ENCODE measurements at places on chromosomes 3 and 15.

DNA sequence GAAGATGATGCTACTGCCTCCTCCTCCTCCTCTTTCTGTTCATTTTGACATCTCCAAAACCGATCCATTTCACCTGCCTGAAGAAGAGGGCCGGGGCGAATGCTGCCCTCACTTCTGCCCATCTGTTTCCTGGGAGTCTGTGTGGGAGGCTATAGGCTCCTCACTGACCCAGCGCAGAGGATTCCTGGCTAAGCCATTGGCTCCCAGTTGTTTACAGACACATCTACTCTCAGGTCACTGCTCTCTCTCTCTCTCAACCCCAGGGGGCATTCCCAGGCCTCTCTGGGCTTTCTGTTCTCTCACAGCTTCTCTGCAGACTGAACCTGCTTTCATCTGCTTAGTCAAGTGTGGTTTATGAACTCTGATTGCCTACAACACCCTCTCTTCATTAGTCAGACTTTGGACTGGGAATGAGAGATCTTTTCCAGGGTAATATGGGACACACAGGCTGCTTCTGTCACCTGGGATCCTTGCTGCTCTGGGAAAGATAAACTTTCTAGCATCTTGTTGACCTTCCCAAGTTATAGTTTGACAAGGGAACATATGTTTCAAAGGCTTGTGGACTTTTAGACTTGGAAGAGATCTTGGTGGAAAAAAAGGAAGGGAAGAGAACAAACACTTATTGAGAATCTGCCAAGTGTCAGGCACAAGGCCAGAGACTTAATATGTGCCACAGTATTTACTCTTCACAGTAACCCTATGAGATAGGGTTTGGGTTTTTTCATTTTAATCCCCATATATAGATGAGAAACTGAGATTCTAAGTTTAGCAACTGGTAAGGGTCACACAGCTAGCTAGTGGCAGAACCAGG lies 30.2 kb upstream of the USP3 start:
- peak; percentile 73 for DNase-seq

DNA sequence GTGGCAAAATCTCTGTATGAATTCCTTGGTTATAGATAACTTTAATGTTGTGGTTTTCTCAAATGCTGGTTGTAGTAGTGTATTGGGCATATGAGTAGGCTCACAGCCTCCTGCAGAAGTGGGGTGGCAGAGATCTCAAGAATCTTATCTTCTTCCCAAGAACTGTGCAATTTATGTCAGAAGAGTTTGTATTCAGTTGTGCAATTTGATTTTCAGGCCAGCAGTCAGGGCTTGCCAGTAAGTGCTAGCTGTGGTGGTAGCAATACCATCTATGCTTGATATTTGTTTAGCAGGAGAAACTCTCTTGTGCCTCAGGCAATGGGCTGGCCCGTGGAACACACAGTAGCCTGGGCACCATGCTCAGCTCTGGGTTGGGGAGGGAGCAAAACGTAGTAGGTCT lies 58.4 kb upstream of the GOLIM4 start:
- DNase-seq, result no peak

DNA sequence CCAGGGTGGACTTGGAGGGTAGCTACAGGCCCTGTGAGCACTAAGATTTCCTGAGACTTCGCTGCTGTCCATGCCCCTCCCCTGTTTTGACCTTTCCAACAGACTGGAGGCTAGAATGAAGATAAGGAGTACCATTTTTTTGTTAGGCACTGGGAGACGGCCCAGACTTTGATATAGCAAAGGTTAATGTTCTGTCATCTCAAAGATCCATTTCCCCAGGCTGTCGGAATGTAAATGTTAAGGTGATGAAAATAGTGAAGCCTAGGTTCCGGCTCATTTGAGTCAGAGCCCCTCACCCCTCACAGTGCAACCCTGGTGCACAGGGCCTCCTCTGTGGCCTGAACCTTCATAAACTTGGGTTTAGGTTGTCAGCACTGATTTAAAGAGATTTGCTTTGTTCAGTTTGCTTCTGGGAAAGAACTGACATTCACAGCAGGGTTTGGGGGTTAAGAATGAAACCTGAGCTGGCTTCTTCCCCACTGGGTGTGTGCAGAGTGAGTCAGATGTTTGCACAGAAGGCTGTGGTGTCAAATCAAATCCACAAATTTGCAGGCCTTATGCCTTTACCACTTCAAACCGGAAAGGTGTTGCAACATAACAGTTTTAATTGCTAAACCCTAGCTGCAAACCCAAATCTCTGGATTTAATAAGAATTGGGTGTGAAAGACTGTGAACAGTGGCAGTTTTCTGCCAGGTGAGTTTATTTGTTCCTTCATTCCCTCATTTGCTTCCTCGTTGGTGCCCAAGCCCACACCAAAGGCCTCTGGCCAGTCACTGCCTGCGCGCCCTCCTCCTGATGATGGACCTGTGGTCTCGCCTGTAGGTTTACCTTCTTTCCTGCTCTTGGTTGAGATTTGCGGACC lies 20.6 kb upstream of the KCTD6 start:
- peak; percentile 77 for DNase-seq

DNA sequence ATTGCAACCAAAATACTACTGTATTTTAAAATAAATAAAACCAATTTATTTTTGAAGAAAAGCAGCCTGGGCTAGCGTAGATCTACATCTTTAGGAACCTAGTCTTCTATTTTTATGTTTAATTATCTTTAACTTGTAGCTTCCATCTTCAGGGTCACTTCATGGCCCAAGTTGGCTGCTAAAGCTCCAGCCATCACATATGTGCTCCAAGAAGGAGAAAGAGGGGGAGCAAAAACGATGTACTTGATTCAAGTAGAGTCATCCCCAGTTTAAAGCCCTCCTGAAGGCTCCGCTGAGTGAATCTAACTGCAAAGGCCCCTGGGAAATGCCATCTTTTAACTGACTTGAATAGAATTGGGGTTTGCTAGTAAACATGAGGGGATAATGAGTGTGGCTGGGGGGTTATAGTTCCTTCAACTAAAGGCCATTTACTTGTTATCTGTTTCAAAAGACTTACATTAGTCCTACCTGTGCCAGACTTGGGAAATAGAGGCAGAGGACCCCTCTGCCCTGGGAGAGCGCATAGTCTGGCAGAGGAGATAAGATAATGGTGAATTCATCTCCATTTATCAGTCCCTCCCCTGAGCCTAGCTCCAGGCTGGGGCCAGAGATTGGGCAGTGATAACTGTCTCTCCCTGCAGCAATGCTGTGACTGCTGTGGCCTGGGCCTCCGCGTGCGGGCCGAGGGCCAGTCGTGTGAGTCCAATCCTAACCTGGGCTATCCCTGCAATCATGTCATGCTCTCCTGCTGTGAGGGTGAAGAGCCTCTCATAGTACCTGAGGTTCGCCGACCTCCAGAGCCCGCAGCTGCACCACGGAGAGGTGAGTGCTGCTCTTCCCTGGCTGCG lies 64.6 kb downstream of the FBLN2 start:
- DNase-seq, result no peak

GRCh38 chr3:2420919-2421318 lies 322.3 kb downstream of the CNTN4 start:
- no peak for DNase-seq

DNA sequence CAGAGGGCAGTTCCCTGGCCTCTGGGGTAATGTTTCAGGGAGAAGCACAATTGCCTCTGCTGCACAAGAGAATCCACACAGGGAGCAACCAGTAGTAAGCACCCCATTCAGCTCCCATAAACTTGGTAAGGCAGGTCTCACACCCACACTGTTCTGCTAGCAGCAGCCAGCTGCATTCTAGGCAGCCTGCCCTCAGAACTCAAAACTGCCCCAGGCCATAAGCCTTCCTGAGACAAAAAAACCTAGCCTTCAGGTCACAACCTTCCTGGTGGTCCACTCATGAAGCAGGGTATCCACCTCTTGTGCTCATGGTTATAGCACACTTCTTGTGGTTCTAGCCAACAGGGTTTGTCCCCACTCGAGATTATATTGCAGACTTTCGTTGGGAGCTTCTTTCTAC lies 33.7 kb upstream of the ABI3BP start:
- no peak for DNase-seq

DNA sequence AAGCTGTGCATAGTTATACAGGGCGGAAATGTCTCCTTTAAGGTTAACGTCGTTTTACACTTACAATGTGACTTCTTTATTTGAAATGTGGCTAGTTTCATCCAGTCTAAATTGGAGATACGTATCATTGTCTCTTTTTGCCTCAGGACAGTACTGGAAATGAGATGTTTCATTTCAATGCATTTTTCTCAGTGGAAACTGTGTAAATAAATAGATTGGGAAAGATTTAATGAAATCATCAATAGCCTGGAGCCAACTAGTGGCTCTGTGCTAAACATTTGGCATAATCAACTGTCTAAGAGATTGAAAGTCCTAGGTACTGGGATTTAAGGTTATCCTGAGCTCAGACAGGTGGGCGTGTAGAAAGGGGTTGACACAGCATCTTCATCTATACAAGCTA lies 691.5 kb upstream of the CCDC54 start:
- no peak for DNase-seq

DNA sequence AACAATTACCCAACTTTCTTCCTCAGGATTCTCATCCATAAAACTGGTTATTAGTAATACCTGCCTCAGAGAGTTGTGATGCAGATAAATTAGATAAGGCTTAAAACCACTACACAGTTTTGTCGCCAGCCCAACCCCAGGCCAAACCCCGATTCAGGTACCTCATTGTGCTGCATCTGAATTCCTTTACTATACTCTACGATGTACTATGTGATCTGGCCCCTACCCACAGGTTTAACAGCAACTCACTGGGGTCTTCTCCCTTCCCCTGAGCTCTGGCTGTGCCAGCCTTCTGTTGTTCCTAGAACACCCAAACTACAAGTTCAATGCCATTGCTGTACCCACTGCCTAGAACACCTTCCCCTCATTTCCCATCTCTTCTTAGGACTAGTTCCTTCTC lies 64.6 kb downstream of the MYO5A start:
- no peak for DNase-seq

GRCh38 chr3:105328338-105328730 lies 38.4 kb upstream of the ALCAM start:
- DNase-seq, result no peak

DNA sequence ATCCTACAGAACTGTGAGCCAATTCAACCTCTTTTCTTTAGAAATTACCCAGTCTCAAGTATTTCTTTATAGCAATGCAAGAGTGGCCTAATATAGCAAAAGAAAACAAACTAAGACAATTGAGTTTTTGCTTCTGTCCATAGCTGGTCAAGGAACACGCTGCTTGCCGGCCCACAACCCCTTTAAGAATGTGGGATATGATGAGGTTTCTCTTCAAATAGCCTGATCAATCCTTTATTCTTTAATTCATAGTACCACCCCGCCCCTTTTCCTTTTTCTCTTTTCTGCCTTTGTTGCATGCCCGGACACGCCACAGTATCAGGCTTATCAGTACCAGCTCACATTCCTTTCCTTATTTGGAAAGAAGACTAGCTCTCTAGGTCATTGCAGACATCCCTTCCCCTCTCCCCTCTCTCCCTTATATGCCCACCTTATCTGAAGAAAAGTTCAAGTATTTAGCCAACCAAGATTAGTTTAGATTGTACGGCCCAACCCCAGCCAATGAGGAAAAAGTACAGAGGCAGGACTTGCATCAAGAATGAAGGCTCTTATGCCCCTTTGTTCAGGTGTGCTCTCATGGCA lies 404.5 kb downstream of the OCA2 start:
- no peak for DNase-seq

DNA sequence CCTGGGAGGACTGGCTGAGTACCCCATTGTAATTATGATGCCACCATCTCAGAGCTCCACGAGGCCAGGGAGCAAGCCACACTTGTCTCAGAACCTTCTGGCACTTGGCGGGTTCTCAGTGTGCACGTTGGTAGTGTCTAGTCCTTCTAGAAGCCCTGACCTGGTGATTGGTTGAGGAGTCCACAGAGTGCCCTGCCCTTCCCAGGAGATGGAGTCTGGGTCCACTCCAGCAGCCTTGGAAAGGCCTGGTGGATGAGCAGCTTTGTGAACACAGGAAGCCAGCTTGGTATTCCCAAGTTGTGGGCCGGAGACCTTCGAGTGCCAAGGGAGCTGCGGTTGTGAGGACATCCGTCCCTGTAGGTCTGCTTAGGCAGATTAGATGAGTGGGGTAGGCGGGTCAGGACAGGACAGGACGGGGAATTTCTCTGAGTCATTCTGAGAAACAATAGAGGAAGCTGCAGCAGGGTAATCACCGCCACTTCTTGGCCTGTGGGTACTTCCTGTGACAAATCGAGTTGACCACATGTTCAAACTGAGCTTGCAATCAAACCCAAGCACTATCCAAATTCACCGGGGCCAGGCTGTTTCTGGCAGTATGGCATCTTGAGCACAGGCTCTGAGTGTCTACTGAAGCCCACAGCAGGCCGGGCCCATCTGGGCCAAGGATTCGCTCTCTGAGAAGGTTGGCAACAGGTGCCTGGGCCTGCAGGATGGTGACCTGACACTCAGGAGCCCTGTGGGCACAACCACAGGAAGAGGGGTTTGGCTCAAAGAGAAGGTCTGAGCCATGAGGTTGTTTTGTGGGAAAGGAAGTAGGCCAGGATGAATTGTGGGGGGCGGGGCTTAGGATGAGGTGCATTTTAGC lies 71.5 kb upstream of the PLXNA1 start:
- peak; percentile 75 for DNase-seq

- DNase-seq, result no peak
Measured at GRCh38 chr3:141306922-141307321, 61.4 kb upstream of the ZBTB38 start.

GRCh38 chr3:117105686-117106085 lies 396.1 kb downstream of the TUSC7 start:
- DNase-seq, result no peak

DNA sequence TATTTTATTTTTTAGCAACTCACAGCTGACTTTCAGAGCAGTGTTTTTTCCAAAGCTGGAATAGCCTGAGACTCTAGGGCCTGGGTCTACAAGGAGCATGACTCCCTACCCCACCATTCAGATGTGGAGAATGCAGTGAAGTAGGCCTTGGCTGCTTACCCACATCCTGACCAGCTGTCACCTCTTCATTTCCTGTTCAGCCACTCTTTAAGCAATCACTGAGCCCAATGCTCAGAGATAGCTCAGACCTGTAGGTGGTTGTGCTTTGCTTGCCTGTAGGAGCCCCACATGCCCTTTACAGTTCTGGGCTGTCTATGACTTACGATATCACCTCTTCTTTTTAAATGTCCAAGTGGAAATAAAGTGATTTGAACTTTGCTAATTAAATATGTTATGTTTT lies 148.1 kb downstream of the NEK11 start:
- peak; percentile 2 for DNase-seq

GRCh38 chr3:139480585-139480984 lies 4.3 kb upstream of the RBP2 start:
- no peak for DNase-seq

DNA sequence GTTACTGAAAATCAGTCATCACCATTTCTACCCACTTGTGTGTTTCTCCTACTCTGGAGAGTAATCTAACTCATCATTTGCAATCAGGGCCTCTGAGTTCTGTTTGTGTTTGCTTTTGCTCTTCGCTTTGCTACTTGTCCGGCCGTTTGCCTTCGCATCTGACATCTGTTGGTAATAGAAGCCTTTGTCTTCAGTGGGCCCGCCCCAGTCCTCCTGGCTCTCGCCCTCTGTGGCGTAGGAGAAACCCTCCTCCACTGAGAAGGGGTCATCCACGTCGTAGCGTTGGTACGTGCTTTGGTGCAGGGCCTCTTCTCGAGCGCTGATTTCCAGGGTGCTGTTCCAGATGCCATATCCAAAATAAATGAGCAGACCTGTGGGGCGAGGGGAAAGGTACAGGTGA lies 48.3 kb downstream of the CLDN11 start:
- no peak for DNase-seq
